ENCODE measurements at places on chromosomes 6 and 20.

GRCh38 chr6:133895573-133896343 is 6.8 kb downstream of the TCF21 start:
- no peak for DNase-seq

- DNase-seq: no peak
Measured at GRCh38 chr6:14804001-14804784, 441.7 kb upstream of the JARID2 start.

DNA sequence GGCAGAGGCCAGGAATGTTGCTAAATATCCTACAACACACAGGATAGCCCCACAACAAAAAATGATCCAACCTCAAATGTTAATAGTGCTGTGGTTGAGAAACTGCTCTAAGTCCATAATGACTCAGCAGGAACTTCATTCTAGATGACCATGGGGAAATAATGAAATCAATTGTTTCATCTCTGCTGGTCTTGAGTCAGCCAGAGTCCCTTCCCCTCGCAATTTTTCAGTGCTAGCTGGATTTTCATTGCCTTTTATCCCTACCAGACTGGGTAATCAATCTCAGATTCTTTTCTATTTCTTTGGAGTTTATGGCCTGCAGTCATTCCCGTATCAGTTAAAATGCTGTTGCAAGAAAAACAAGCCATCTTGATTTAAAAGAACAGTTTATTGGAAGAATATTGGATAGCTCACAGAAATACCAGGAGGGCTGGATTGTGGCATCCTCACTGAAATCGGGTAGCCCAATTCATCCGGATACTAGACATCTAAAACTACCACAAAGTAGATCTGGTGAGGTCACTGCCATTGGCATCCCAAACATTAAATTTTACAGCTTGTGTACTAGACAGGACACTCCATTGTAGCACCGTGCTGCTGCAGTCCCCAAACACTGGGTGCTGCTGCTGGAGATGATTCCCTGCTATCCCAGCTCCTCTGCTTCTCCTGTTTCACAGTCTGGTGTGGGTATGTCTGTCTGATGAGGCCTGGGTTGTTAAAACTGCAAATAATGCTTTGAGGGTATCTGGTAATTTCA is 30.3 kb upstream of the POPDC3 start:
- no peak for DNase-seq

DNA sequence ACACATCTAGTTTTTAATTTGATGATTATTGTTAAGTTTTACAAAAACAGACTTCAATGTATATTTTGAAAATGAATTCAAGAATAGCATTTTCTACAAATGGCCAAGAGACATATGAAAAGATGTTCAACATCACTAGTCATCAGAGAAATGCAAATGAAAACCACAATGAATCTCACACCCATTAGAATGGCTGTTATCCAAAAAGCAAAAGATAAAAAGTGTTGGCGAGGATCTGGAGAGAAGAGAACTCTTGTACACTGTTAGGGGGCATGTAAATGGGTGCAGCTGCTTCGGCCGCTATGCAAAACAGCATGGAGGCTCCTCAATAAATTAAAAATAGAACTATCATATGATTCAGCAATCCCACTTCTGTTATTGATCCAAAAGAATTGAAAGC is 185.8 kb upstream of the CCN2 start:
- DNase-seq: no peak

DNA sequence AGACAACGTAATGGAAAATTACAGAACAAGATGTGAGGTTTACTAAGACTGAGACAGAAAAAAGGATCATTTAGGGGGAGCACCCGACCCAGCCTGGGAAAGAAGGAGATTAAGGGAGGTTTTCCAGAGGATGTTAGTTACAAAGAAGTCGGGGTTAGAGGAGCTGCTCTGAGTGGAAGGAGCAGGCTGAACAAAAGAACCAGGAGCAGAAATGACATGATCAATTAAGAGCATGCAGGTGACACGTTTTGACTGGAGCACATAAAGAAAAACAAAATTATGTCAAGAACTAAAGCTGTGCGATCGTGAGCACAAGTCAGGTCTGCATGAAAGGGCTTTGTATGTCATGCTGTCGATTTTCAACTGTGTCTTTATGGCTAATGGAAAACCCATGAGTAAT is 417.3 kb upstream of the MARCKS start:
- DNase-seq: no peak

- DNase-seq: no peak
Measured at GRCh38 chr6:153591159-153591558, 447.9 kb upstream of the OPRM1 start.

DNA sequence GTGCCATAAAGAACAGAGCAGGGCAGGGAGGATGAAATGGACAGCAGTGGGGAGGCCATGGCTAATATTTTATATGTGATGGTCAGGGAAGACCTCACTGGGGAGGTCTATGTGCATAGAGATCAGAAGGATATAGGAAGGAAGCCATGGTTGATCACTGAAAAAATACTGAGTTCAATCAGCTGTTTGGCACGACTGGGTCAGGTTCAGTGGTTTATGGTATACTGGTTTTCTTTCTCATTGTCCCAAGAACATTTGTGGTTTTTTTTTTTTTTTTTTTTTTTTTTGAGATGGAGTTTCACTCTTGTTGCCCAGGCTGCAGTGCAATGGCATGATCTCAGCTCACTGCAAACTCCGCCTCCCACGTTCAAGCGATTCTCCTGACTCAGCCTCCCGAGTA is 78.3 kb upstream of the TIAM2 start:
- no peak for DNase-seq

GRCh38 chr6:83844170-83844569 is 9.0 kb upstream of the RIPPLY2 start:
- DNase-seq: no peak

GRCh38 chr6:128763599-128764300 is 119.2 kb upstream of the LAMA2 start:
- no peak for DNase-seq

GRCh38 chr6:132713352-132714134 is at the start of gene VNN1:
Gene VNN1 (minus strand): TSS chr6:132714055. CDS start chr6:132714035, 20 bp downstream.
- no peak for DNase-seq

DNA sequence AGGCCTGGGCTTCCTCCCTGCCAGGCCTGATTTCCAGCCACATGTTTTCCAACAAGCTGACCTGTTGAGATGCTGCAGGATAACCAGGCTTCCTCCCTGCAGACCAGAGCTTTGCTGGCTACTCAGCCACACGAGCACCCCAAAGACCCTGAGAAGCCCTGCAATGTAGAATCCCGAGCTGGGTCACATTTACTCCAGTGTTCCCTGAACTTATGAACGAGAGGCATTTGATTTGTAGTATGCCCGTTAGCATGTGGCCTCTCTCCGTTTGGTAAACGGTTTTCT is 4.0 kb downstream of the SIRPA start:
- no peak for DNase-seq

- no peak for DNase-seq
Measured at GRCh38 chr6:107228754-107229153, 113.4 kb upstream of the BEND3 start.

DNA sequence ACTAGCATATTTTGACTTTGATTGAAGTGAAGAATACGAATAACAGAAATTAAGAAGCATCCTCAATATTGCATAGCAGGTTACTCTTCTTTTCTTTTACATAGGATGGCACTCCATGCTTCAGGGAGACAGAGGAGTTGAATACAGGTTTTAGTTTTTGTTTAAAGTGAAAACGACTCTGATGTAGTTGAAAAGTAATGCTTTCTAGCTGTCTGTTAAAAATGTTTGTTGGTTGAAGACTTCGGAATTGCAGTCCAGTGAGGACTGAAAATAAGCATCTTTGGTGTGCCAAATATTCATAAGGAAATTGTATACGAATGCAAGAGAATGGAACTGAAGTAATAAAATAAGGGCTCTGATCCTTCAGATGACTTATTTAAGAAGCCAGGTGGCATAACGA is 618 bp upstream of the SLC16A10 start:
- no peak for DNase-seq

- no peak for DNase-seq
Measured at GRCh38 chr20:19761326-19761725, 3.3 kb downstream of the RIN2 start.

- no peak for DNase-seq
Measured at GRCh38 chr6:21469213-21469612, 124.3 kb upstream of the SOX4 start.

- no peak for DNase-seq
Measured at GRCh38 chr6:41457303-41457670, 88.9 kb upstream of the FOXP4 start.

DNA sequence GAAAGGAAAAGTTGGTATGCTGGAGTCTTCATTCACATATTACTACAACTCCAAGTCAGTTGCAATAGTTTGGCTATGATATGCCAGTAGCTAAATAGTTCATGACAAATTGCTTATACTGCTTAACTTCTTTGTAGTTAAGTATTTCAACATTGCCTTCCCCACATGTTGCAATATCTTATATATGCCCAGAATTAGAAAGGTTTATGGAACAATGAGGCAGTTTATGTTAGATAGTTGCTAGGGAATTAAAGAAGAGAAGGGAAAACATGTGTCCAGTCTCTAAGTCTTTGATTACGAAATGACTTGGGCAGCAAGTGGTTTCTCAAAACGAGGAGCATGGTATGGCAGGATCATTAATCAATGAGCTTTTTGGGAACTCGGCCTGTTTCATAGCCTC is 145.8 kb downstream of the PLCB4 start:
- no peak for DNase-seq

DNA sequence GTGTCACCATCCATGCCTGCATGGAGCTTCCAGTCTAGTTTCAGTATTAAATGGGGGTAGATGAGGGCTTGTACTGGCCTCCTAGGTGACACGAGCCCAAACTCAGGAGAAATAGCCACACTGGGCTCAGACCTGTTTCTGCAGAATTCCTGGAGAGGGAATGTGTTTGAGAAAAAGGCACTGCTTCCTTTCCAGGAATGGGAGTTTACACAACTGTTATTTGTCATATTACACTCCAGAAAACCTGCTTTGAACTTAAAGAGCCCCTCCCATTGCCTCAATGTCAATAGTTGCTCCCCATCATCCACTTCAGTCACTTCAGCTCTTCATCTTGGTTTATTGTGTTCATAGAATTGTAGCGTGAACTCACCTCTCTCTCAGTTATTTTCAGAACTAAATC is 151.5 kb downstream of the CFAP61 start:
- no peak for DNase-seq

GRCh38 chr20:35899064-35899463 is 55.2 kb downstream of the SCAND1 start:
- no peak for DNase-seq

DNA sequence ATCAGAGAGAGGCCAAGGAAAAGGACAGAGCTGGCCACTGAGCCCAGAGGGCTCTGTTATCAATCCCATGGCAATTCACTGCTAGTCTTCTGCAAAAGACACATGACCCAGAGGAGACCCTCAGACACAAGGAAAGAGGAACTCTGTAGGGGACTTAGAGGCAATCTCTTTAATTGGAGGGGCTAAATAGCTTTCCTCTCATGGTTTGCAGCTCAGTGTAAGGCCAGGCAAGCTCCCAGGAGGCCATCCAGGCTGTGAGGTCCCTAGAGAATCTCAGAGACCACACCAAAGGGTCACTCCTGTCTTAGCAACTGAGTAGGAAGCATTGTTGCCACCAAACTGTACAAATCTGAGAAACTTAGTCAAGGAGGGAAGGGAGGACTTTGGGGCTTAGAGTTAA is 10.0 kb upstream of the HLA-DOA start:
- DNase-seq: no peak

DNA sequence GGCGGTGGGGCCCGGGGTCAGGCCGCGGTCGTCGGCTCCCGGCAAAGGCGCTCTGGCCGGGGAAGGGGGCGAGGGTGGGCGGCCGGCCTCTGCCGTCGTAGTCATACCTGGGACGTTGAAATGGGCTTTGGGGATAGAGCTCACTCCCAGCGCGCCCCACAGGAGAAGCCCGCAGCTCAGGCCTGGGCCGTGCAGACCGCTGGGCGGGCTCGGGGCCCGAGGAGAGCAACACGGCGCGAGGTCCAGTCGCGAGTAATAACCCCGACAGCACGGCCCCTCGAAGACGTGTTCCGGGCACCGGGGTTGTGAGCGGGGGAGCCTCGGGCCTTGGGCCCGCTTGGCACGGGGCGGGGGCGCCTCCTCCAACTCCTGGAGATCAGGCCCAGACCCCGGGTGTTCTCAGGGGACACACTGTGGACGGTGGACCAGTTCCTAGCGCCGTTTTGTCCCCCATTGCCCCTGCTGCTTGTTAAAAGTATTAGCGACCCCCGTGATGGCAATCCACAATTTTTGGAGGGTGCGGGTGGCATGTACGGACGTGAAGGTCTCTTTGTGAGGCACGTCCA is 10.9 kb downstream of the FOXC1 start:
- DNase-seq: no peak

DNA sequence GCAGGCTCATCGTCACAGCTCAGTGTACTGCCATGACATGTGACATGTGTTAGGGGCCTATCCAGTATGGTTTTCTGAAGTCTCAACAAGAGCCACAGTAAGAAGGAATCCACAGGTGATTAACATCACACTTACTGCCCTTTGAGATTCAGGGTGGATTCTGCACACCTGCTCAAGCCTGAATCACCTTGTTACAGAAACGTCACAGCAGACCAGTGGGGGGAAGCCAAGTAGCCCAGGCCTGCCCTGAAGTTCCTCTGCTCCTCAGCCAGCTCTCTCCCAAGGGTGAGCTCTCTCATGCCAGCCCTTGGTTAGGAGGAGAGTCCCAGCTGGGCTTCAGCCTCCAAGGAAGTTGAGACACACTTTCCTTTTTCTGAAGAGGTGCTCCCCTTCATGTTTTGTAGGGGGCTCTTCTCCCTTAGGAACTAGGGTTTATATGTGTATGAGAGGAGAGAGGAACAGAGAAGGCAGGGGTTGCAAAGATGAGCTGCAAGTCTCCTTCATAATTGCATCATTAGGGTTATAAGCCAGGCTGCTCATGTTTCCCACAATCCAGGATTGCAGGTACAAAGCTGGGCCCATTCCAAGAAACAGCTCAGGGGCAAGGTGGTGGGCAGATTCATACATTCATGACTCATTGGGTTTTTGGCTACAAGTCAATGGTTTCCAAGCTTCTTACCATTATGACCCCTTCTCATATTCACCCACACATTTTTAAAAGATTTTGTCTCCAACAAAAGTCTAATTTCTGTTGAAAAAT is 11.6 kb downstream of the GSS start:
- no peak for DNase-seq

GRCh38 chr20:60365882-60366281 is 407.7 kb downstream of the CDH26 start:
- DNase-seq: no peak

DNA sequence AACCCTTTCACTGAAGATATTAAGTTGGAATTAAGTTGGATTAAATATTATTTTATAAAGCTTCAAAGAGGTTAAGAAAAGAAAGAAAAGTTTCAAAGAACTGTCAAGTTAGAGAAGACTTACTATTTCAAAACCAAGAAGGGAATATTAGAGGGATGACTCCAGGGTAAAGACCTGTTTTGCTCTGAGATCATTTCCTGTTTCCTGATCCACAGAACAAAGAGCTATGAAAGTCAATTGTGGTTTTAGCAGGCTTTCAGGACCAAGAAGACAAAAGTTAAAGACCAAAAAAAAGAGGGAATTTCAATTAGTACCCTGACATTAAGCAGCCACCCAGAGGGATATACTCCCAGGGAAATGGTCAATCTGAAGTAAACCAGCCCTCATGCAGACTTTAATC is 19.4 kb downstream of the ESF1 start:
- DNase-seq: no peak
